ENCODE measurements at places on chromosomes 1 and 21.
A peak's percentile ranks its signal among the peaks of the same experiment; 100 is the strongest.

DNA sequence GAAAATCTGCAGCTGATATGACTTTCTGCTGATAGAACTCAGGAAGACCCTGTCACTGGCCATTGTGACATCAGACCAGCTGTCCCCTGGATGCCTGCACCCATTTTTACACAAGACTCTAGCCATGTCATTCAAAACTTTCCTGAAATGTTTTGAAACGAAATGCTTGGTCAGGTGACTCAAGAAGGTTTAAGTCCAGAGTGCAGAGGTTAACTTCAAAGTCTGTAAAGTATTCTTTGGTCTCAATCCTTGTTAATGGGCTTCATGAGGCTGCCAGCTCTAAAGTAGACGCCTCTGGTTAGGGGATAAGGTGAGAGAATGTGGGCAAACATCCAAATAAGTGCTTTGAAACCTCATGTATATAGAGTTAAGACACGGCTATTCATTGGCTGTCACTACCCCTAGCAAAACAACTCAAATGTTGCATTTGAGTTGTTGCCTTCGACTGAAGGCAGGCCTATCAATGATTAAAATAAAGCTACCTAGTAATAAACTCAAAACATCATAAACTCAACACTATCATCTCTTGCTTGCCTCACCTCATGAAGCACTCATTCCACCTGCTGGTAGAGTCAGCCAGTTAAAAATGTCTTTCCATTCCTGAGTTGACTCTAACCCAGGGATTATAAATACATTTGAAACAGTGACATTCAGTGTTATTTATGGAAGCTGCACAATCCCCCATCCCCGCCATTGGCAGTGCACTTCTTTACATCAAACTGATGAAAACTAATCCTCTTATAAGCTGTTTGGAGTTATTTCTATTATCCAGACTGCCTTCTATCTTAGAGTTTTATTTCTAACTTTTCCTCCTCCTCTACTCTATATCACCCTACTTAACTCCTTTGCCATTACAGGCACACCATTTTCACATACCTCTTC is 26.0 kb downstream of the RABIF start:
- DNase-seq, result peak; percentile 59

- DNase-seq, result no peak
Observed at GRCh38 chr1:160614410-160614809, 32.4 kb downstream of the SLAMF1 start.

DNA sequence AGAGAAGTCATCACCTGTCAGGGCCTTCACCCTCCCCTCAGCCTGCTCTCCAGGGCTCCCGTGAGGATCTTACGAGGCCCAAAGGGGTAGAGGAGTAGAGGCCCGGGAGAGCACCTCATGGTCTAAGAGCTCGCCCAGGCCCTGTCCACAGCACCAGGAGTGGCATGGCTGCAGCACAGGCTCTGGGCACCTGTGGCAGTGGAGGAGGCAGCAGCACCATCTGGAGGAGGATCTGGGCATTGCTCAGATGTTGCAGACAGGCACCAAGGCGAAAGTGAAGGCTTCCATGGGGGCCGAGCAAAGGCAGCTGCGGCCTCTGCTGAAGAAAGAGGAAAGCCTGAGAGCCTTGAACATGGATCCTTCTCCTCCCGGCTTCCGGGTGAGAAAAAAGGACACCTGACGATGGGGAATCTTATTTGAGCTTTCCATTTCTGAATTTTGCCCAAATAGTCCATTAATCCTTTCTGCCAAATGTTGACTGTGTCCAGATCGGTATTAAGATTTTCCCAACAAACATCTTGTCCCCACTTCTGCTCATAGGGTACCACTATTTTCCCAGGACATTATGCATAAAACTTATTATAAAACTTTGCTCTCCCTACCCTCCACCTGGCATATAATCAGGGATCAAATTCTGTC is 604.7 kb downstream of the PTPRC start:
- peak; percentile 67 for DNase-seq

DNA sequence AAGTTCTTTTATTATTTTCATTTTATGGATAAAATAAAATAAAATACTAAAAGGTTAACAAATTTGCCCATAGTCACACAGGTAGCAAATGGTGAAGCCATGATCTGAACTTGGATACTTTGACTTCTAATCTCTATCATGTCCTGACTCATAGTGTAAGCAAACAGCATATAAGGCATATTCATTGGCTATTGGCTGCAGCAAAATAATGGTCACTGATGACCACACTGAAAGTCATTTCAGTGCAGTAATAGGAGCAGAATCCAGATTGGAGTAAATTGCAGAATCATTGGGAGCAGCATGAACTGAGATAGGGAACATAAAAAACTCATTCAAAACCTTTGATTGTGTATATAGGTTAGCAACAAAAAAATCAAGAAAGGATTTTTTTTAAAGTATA is 262.9 kb downstream of the PLA2G4A start:
- no peak for DNase-seq

DNA sequence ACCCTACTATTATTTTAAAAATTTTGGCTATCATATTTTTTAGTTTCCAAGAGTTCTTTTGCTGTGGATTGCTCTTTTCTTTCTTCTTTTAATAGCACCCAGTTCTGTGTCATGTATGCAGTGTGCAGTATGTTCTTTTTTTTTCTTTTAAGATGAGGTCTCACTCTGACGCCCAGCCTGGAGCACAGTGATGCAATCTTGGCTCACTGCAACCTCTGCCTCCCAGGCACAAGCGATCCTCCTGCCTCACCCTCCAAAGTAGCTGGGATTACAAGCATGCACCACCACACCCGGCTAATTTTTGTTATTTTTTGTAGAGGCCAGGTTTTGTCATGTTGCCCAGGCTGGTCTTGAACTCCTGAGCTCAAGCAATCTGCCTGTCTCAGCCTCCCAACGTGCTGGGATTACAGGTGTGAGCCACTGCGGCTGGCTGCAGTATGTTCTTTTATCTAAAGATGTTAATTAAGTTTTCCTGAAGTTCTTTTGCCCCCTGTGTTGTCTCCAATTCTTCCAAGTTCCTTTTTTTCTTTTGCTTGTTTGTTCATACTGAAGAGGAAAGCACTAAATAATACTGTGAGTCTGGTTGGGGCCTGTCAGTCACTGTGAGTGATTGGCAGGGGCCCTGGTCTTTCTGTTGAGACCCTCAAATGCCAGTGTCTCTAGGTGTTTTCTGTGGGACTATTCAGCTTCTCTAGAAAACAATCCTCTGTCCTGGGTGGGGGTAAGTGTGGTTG is 17.5 kb upstream of the TTC22 start:
- DNase-seq, result no peak

DNA sequence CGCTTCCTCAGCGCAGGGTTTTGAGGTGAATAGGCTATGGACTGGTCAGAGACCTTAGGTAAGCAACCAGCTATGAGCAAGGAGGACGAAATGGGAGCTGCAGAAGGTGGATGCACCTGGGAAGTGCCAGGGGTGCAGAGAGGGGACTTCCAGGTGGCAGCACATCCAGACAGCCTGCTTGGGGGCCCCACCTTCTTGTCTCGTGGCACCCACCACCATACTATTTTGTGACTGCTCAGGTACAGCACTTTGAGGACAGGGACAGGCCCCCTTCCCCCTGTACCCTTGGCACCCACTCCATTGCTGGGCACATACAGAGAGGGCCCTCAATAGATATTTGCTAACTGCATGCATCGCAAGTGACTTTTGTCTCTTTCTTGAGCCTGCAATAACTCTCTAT is 777 bp upstream of the KISS1 start:
- no peak for DNase-seq

DNA sequence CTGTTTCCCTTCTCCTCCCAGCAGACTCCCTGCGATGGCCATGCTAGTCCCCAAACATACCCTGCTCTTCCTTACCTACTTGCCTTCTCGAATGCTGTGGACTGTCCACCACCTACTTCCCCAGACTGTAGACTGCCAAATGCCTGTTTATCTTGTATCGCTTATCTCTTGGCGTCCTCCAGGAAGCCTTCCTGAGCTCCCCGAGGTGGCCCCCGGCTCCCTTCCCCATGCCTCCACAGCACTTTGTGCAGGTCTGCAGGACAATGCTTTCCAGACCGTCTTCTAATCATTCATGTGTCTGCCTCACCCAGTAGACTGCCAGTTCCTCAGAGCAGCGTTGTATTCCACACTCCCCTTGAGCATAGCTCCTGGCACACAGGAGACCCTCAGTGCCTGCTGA is 41.7 kb downstream of the RHBG start:
- DNase-seq, result no peak

DNA sequence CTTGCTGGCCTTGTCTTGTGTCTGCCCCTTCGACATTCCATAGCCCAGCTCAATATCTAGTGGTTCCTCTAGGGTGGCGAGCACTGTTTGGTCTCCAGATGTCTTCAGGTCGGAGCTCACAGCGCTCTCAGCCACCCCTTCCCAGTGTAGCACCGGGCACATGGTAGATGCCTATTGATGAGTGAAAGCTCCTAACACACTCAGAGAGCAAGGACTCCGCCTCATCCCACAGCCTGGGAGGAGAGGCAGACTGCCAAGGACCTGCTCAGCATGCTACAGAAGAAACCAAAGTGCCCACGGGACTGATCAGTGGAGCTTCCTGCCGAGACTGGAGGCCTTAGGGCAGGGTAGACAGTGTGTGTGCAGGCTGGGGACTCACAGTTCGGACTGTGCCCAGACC is 10.9 kb downstream of the PCSK9 start:
- peak; percentile 35 for DNase-seq

- DNase-seq, result no peak
Observed at GRCh38 chr1:89286549-89287180, 14.0 kb upstream of the GBP5 start.

DNA sequence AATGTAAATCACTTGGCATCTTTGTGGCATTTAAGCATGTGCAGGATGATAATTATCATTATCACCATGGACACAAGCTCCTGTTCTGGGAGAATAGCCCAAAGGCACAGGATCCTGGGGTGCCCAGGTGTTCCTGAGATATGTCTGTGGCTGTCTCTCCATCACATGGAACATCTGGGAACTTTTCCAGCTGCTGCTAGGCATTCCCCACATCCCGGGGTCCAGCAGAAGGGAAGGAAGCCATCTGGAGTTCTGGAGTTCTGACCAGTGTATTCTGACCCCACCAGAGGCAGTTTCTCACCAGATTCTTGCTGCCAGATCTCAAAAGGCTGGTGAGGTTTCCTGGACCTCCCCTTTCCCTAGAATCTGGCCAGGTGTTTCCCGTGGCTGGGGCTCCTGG is 259.7 kb upstream of the VAMP3 start:
- no peak for DNase-seq

DNA sequence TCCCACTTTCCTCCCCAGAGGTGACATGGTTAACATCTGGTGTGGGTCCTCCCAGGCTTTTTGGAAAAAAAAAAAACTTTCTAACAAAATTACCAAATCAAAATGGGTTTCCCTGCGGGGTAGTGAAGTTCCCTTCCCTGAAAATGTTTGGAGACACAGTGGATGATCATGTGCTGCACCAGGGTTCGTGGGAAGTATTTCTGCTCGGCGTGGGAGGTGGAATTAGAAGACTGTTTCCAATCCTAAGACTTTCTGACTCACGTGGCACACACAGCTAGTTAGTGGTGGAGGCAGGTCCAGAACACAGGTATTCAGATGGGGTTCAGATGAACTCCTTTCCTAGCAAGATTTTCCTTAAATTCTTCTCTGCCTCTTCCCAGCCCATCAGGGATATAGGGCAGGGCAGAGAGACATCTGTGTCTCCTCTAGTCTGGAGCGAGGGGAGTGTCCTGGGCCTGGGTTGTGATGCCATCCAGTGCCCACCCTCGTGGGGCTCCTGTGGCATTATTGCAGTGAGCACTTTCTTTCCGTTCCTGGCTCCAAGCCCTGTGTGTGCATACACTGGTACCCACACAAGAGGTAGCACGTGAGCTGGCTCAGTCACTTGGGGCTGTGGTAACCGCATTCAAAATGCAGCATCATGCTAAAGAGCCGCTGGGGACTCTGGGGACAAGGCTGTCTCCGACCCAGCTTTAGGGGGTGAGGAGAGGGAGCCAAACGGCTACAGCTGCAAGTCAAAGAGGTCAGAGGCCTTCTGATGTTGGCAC is 27.5 kb downstream of the KCNC4 start:
- DNase-seq, result no peak

- DNase-seq, result no peak
Observed at GRCh38 chr1:193592317-193592716, 405.9 kb upstream of the B3GALT2 start.

- no peak for DNase-seq
Observed at GRCh38 chr1:23376890-23377811, 7.5 kb upstream of the ZNF436 start.

GRCh38 chr1:157025856-157026255 is 19.7 kb downstream of the ARHGEF11 start:
- DNase-seq, result no peak

DNA sequence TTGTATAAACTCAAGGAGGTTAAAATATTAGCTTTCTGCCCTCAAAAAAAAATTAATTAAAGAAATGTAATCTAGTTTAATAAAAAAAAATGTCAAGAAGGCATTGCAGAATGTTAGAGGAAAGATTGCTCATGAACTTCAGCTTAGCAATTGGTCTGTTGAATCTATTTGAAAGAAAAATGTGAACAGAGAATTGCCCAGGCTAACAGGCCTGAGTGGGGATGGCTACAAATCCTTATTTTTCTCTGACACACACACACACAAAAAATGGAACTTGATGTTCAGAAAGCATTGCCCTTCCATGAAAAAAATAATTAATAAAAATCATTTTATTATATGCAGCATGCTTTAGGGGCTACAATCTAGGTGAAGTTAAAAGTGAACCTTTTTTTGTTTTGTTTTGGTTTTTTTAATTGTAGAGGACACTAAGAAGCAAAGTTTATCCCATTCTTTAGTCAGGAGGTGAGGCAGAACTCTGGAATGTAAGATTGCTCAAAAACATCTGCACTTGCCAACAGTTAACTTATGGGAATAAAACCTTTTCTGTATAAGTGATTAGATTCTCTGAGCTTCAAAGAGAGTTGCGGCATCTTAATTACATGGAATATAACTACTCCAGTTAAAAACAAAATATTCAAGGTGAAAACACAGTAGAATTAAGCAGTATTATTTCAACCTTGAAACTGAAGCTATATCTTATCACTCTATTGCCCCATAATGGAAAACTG is 658.5 kb upstream of the ADGRL2 start:
- DNase-seq, result no peak

GRCh38 chr1:17825273-17826164 is 70.4 kb downstream of the ACTL8 start:
- no peak for DNase-seq

DNA sequence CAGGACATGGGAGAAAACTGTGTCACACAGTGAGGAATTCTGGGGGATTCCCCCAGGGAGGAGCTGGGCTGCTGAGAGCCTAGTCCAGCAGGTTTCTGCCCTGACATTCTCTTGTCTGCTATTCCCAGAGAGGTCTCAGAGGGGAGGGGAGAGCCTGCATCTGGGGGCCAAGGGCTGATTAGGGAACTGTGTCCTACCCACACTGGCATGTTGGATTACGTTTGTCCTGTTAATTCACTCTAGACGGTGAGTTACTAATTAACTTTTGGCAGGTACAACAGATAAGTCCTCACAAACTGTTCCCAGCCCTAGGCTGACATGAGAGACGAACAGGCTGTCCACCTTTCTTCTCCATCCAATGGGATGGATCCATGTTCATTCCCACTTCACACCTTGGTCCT is 2.6 kb upstream of the SH3BGRL3 start:
- peak; percentile 60 for DNase-seq

DNA sequence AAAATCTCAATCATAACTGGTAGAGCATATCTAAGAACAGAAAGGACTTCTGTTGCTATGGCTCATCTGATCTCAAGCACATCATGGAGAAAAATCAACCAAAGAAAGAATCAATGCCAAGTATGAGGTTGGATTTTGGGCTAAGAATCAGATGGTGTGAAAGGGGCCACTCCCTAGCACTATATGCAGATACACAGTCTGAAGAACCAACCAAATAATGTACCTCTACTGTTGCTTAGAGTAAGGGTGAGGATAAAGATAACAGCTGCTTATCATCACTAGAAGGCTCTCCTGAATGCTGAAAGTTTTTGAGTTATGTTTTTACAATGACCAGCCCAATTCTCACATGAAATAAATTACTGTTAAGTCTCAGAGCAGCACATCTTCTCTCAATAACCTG is 35.6 kb downstream of the ST7L start:
- no peak for DNase-seq
